Activated T-helper 1 cell treated with Interleukin-2 at 50 U/mL for 16 hours (primary cell): ENCODE measurements at places on chromosomes 12 and 14.

DNA sequence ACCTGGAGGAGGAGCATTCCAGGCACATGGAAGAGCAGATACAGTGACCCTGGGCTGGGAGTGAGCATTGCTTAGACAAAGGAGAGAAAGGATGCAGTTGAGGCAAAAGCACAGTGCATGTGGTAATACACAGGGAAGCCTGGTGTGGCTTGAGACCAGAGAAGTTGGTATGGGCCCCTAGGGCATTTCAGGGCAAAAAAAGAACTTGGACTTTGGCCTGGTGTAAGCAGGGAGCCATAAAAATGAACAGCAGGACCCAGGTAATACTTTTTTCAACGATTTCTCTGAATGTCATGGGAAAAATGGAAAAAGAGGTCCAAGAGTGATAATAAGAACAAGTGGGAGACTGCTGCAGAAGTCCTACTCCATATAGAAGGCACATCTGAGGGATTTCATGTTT is 163.9 kb downstream of the ASCL4 start:
- no peak for DNase-seq

- no peak for DNase-seq
These were observed 6.3 kb upstream of the SERPINA1 start for GRCh38 chr14:94394581-94395207.

- no peak for DNase-seq
These were observed 27.0 kb upstream of the FOXN3 start for GRCh38 chr14:89444044-89444443.

DNA sequence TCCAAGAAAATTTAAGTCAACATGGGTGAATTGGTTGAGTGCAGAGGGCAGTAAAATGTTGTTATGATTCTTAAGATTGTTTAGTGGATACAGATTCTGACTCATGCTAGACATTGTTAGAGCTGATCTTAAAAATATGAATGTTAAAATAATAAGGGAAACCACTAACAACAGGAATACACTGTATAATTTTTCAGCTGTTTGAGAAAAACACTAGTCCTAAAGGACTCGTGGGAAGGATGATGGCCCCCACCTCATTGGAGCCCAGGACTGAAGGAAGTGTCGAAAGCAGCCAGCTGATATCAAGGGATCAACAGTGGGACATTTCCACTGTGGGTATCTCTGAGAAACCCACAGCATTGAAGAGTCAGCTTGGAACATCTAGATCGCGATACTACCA is 82.9 kb upstream of the SCAF11 start:
- DNase-seq = no peak

- DNase-seq = no peak
These were observed 168.5 kb downstream of the NAV3 start for GRCh38 chr12:77999074-77999715.
